GM12878 (cell line): ENCODE measurements at places on chromosomes 13 and 19. TPM values are rescaled to one million over a fixed set of nuclear protein-coding genes. Genes with fewer than 3 reads are reported as not detected.

Gene CD79A
- total RNA-seq = 357 and 368 TPM in 2 replicates

DNA sequence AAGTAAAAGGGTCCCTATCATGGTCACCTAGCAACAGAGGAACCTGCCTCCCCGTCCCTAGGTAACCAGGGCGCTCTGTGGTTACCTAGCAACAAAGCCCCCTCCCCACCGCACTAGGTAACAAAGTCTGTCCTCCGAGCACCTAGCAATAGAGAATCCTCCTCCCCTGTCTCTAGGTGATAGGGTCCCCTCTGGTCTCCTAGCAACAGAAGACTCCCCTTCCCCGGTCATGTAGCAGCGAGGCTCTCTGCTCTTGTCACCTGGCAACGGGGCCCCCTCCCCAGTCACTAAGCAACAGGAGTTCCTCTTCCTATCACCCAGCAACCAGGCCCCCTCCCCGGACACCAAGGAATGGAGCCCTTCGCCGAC, 307 bp downstream of the JOSD2 start:
- DNase-seq = no peak

DNA sequence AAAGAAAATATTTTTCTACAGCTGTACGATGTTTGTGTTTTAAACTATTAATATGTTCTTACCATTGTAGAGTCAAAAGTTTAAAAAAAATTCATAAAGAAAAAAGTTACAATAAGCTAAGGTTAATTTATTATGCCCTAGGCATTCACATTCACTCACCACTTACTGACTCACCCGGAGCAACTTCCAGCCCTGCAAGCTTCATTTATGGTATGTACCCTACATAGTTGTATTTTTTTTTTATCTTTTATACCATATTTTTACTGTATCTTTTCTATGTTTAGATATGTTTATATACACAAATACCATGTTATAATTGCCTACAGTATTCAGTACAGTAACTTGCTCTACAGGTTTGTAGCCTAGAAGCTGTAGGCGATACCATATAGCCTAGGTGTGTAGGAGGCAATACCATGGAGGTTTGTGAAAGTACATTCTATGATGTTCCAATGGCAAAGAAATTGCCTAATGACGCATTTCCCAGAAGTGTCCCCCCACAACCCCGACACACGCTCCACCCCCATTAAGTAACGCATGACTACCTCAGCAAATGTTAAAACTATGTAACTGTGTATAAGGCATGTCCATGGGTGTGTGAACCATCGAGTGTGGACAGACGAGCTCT, 60.4 kb downstream of the SLITRK6 start:
- DNase-seq = no peak

- no peak for DNase-seq
These were observed 8.8 kb downstream of the GRAMD1A start for GRCh38 chr19:35008891-35009341.

DNA sequence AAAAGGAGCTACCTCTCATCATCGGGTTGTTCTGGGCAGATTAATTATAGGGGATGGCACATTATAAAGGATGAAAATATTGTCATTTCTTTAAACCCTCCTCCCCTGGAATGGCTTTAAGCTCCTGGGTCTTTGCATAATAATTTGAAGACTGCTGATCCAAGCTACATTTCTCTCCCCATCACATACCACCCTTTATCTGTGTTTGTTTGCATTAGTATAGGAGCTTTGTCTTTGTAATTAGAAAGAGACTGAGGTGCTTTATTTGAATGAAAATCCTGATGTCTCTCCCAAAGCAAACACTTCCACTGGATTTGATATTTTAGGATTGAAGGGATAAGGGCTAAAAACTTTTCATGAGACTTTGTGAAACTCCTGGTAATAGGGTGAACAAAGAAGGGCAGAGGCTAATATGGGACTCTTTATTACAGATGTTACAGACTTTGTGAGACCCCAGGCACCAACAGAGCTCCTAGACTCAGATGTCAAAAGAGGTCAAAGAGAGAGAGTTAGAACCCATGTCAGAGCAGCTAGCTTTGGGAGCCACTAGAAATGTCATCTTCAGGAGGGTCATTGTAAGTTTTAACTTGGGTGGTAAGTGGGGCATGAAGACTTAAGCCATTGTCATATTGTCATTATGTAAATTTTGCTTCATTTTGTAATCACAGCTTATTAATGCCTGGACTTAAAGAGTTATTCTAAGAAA, 75.3 kb upstream of the RXFP2 start:
- no peak for DNase-seq

DNA sequence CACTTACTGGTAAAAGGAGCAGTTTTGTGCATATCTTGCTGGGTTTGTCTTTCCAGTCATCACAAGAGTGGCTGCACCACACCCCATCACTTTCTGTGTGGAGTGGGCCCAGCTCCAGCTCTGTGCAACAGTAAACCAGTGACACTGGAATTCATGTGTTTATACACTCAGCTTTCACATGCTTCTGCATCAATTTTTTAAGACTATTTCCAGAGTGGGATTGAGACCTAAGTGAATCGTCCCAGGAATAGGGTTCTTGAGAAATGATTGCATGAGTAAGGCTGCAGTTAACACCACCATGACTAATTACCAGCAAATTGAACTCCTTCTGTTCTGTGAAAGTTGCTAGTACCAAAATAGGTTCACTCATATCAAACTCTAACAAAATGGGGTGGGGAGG, 5.3 kb upstream of the CFAP97D2 start:
- no peak for DNase-seq

DNA sequence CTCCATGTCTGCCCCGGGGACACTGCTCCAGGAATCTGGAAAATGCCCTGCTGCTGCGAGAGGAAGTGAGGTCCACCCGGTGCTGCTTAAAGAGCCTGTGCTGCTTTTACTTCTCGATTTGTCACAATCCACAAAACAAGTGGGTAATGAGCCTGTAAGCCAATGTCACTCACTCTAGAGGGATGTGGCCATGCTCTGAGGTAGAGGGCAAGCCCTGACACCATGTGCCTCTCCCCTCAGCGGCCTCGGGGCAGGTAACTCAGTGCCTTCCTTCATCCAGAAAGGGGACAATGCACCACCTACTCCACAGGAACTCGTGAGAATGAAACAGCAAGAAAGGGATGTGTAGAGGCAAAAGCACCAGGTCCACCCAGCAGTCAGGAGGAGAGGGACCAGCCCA, 106.2 kb downstream of the TUBA3C start:
- DNase-seq = no peak
